Caki2 (cell line): ENCODE measurements at places on chromosomes 5 and 9.

DNA sequence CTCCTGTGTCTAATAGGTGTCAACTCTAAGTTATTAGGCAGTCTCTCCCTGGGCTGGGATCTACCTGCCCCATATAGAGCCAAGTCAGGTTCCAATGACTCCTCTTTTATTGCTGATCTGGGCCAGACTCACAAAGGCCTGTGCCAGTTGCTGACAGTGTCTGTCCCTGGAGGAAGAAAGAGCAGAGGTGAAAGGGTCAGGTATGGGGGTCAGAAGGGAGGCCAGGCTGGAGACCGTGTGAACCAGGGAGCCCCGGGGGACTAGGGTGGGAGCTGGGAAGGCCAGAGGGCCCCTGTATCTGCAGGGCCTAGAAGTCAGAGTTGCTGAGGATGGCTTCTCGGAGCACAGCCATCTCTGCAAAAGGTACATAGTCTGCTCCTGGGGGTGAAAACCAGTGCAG is 3.5 kb upstream of the HINT2 start:
- DNase-seq: no peak

DNA sequence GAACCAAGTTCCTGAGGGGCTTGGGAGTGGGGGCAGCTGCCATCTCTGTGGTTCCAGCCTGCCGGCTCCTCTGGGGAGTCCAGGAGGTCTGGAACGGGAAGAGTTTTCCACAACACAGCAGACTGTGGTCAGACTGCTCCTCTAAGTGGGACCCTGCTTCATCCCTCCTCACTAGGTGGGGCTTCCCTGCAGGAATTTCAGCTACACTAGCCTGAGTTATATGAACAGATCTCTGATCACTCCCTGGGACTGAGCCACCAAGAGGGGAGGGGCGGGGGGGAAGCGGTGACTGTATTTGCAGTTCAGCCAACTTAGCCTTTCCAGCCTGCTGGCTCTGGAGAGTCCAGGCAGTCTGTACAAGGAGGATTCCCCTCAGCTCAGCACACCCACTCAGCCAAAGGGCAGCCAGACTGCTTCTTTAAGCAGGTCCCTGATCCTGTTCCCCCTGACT is 19.4 kb downstream of the DTWD2 start:
- no peak for DNase-seq

- DNase-seq: no peak
Observed at GRCh38 chr5:176659512-176659839, 12.2 kb downstream of the TSPAN17 start.

DNA sequence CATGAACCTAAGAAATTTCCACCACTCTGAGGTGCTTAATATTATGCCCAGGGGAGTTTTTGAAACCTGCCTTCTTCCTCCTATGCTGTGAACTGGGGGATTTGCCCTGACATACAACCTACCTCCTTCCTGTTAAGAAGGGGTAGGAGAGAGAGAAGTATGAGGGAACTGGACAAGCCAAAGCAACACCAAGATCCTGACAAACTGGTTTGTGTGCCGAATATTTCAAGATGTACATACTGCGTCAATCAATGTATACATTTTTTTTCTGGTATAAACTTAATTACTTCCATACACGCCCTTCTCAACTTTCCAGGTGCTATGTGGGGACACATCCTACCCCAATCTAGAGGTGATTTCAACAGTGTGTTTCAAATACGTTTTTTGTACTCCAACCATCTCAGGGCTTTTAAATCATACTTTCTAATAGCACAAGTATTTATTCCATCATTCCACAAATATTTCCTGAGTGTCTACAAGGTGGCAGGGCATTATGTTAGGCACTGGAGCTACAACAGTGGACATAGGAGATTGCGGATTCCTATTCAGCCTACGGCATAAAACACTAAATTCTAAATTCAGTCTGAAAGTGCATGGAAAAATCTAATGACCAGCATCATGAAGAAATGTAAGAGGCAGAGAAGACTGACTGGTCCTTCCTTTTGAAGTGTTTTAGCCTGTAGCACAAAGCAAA is 70.1 kb upstream of the IFNK start:
- no peak for DNase-seq

DNA sequence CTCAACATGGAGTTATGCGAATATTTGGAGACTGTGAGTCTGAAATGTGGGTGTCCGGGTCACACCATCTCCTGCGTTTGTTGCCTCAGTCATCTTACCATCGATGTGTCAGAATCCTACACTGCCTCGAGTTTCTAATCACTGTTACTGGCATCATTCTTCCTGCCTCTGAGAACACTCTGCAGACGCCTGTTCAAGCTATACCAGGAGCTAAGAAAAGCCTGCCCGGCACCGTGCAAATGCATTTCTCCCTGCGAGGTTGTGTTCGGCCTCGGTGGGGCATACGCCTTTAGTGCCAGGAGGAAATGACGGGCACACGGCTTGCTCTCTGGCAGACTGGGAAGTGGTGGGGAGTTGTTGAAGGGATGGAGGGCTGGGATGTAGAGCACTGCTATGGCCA is 31.2 kb upstream of the SLC25A51 start:
- no peak for DNase-seq
